ENCODE measurements at places on chromosomes 2 and 18. TPM values are rescaled to one million over a fixed set of nuclear protein-coding genes. Genes with fewer than 3 reads are reported as not detected.

DNA sequence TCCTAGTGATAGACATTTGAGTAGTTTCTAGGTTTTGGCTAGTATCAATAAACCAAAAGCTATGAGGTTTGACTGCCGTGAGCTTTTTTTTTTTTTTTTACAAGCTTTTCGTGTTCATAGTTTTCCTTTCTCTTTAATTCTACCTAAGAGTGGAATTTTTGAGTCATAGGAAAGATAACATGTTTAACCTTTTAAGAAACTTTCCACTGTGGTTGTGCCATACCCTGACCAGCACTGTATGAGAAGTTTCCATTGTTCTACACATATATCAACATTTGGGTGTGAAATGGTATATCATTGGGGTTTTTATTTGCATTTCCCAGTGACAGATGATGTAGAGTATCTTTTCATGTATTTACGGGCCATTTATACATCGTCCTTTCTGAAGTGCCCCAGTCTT is 31.7 kb downstream of the UBE2F start:
- peak; percentile 23 for DNase-seq
- H3K4me3 ChIP-seq: no peak overlapping the region
- H3K27me3 ChIP-seq: no peaks in the 10 kb centered on the region
- H3K27ac ChIP-seq: no peak overlapping the region
- peaks cover 10% of the 10 kb centered on the region for H3K4me1 ChIP-seq
- 0 out of 2 replicates have a peak, but pooled peaks cover 3% of the 10 kb centered on the region for H3K36me3 ChIP-seq

- H3K27ac ChIP-seq: no peak overlapping the region
- peaks cover 45% of the 10 kb centered on the region for H3K27me3 ChIP-seq
- no peak for DNase-seq
- H3K36me3 ChIP-seq: no peaks in the 10 kb centered on the region
- H3K4me3 ChIP-seq: no peak overlapping the region
Measured at GRCh38 chr18:49668574-49669275, 106.9 kb downstream of the LIPG start.

- no peaks in the 10 kb centered on the region for H3K4me1 ChIP-seq
- H3K4me3 ChIP-seq: no peak overlapping the region
- H3K36me3 ChIP-seq: peaks cover 52% of the 10 kb centered on the region
- DNase-seq: peak; percentile 28
Measured at GRCh38 chr2:10444463-10444862, 3.7 kb downstream of the ODC1 start.

GRCh38 chr2:44941551-44942234 is at the start of gene SIX3:
TSS of gene SIX3 (plus strand) at chr2:44941702. CDS start at chr2:44942105, 403 bp downstream.
- H3K27me3 ChIP-seq: peaks cover 94% of the 10 kb centered on the region
- DNase-seq: peak; percentile 58
- H3K36me3 ChIP-seq: no peaks in the 10 kb centered on the region
- H3K27ac ChIP-seq: no peak within 1 kb of the TSS

DNA sequence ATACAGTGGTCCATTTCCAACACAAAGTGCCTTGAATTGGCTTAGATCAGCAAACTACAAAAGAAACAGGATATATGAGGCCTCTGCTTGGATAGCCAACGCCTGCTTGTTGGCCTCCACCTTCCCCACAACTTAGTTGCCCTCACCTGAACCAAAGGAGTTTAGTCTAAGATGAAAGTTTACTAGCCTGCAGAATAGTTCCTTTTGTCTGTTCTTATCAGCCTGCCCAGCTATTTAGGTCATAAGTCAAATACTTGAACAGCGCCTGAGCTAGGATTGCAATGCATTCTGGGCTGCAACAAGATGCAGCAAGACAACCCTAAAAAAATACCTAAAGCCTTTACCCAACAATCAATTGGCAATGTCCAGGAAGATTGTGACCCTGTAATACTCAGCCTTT is 13.1 kb upstream of the EPG5 start:
- 0 out of 2 replicates have a peak, but pooled peaks cover 5% of the 10 kb centered on the region for H3K4me1 ChIP-seq
- no peak for DNase-seq
- H3K27ac ChIP-seq: no peak overlapping the region
- no peaks in the 10 kb centered on the region for H3K36me3 ChIP-seq

DNA sequence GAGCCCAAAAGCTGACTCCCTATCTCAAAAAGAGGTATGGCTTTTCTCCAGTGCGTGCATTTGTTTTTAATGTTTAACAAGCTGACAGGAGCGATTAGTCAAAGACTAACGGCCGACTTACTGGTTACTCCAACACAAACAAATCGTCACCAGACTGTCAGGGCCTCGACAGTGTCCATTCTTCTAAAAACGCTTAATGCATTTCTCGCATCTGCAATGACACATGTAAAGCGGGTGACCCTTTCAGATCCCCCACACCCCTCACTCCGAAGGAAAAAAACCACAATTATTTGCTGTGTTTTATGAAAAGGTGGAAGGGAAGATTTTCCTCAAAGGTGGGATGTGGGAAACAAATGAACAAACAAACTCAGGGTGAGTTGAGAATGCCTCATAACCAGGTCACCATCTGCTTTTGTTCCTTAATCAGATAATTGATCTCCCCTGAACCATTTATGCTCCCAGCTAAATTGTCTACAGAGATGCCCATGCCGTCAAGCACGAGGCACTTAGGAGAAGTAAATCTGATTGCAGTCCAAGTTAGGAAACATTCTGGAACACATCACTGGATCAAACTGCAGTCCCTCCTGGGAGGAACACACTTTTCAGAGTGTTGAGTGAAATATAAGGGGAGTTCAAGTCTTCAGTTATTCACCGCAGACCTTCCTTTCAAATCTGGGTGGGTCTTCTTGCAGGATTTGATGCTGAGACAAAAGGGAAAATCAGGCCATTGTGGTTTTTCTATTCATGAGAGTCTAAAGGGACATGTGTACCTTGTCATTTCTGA is 340.8 kb downstream of the CMPK2 start:
- H3K4me3 ChIP-seq: no peak overlapping the region
- no peaks in the 10 kb centered on the region for H3K36me3 ChIP-seq
- no peaks in the 10 kb centered on the region for H3K27me3 ChIP-seq
- no peak for DNase-seq
- H3K27ac ChIP-seq: no peak overlapping the region

DNA sequence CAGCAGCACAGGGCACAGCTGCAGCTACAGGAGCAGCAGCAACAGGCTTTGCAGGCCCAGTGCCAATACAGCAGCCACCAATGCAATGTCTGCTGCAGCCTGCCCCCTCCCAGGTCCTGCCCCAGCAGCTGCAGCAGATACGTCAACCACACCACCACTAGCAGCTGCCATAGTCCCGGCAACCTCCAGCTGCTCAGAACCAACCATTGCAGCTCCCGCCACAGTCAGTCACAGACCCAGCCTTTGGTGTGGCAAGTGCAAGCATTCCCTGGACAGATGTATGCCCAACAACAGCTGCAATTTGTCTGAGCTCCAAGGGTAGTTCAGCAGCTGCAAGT is 53.3 kb upstream of the TUBA3E start:
- H3K36me3 ChIP-seq: no peaks in the 10 kb centered on the region
- H3K4me3 ChIP-seq: no peak overlapping the region
- no peak for DNase-seq
- no peak overlapping the region for H3K27ac ChIP-seq
- H3K4me1 ChIP-seq: no peaks in the 10 kb centered on the region

GRCh38 chr18:11322716-11323115 is 173.3 kb upstream of the PIEZO2 start:
- H3K27me3 ChIP-seq: no peaks in the 10 kb centered on the region
- H3K4me1 ChIP-seq: peaks cover 58% of the 10 kb centered on the region

The INSIG2 gene
- 36.1 TPM for polyA plus RNA-seq

The SOX11 gene
- 0.13 TPM for polyA plus RNA-seq

DNA sequence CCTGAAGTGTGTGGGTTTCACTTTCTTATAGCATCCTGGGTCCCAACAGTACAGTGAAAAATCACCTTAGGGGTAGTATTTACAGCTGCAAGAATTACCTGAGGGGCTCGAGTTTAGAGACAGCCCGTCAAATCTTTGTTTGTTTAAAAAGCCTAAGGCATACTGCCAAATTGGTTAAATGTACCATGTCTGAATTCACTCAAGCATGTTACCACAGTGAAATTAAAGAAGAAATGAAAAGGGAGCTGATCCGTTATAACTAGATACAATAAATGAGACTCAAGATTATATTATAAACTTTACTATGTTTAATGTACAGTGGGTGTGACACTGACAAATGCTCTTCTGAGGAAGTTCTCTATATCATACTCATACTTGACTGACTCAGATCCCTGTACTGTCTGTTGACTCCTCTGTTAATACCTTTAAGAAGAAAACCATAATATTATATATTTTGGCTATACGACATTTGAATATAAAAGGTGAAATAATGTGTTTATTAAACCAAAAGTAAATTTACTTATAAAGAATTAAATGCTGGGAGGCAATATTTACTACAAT is 107.3 kb downstream of the TMEFF2 start:
- H3K4me1 ChIP-seq: no peaks in the 10 kb centered on the region
- no peak overlapping the region for H3K4me3 ChIP-seq
- no peaks in the 10 kb centered on the region for H3K36me3 ChIP-seq
- DNase-seq: no peak
- H3K27ac ChIP-seq: no peak overlapping the region
- no peaks in the 10 kb centered on the region for H3K27me3 ChIP-seq

The SLC16A14 gene
- polyA plus RNA-seq: not detected

The ATP8B1 gene
- 15.8 TPM for polyA plus RNA-seq

The BIN1 gene
- 24.3 TPM for polyA plus RNA-seq

The LINC00305 gene
- not detected for polyA plus RNA-seq

The KLHL41 gene
- polyA plus RNA-seq: 0.11 TPM

DNA sequence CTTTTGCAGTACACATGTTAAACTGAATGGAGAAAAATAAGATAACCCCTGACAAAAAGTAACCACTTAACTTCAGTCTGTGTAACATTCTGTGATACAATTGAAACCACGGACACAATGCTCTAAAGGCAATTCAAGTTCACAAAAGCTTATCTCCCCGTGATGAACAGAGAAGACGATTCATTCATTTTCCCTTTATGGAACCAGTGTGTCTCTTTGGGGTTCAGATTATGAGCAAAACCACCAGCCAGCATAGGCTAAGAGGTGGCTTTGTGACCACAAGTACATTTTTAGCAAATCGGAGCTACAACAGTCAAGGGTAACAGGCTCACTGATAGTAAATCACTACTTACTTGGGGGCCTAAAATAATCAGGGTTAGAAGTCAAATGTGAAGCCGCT is 120.6 kb upstream of the SMAD7 start:
- H3K27ac ChIP-seq: no peak overlapping the region
- peaks cover 11% of the 10 kb centered on the region for H3K4me1 ChIP-seq
- no peaks in the 10 kb centered on the region for H3K27me3 ChIP-seq
- DNase-seq: no peak
- H3K36me3 ChIP-seq: no peaks in the 10 kb centered on the region

- peaks cover 5% of the 10 kb centered on the region for H3K4me1 ChIP-seq
- no peaks in the 10 kb centered on the region for H3K27me3 ChIP-seq
- no peak overlapping the region for H3K4me3 ChIP-seq
- DNase-seq: no peak
Measured at GRCh38 chr2:157771234-157771633, 104.9 kb downstream of the ACVR1 start.

DNA sequence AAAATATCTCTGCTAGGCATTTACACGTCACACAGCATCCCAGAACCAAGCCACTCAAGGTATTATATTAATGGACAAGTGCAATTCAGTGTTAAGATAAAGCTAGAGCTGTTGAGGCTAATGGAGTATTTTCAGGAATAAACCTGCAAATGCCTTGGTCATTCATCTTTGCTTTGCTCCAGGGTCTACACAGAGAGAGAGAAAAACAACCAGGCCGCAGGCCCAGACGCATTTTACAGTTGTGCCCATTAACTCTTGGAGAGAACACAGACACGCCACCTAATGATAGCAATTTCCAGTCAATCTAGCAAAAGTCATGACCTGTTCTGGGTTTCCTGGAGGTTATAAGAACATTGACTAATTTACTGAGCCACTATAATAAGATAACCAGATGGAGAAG is 829.3 kb downstream of the LRRTM4 start:
- no peaks in the 10 kb centered on the region for H3K4me1 ChIP-seq
- no peak for DNase-seq
- H3K36me3 ChIP-seq: no peaks in the 10 kb centered on the region
- no peak overlapping the region for H3K27ac ChIP-seq
- H3K4me3 ChIP-seq: no peak overlapping the region
- H3K27me3 ChIP-seq: no peaks in the 10 kb centered on the region

The ATIC gene
- polyA plus RNA-seq: 61.1 TPM

GRCh38 chr2:232721261-232721660 is 24.1 kb downstream of the GIGYF2 start:
- no peak overlapping the region for H3K4me3 ChIP-seq
- H3K4me1 ChIP-seq: no peaks in the 10 kb centered on the region
- peaks cover 14% of the 10 kb centered on the region for H3K36me3 ChIP-seq
- no peak overlapping the region for H3K27ac ChIP-seq
- H3K27me3 ChIP-seq: no peaks in the 10 kb centered on the region

The ALK gene
- not detected for polyA plus RNA-seq

DNA sequence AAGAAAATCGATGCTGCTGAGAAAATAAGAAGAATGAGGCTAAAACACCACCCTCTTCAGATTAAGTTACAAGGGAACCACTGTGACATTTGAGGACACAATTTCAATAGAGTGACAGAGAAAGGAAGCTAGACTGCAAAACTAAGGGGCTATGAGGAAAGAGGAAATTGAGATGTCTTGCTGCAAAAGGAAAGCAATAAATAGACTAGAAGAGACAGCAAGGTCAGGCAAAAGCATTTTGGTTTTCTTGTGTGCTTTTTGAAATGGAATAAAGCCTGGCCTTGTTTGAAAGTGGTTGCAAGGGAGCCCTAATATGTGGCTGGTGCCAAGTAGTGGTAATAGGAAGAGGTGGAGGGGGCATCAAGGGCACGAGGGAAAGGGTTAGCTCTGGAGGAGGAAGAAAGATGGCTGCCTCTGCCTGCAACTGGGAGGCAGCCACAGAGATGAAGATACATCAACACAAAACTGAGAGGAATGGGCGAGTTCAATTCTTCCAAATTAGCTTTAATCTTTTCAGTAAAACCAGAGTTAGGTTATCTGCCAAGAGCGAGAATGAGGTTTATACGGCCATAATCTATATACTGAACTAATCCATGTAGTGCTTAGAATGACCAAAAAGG is 1.2 kb upstream of the MRO start:
- no peak for DNase-seq
- no peaks in the 10 kb centered on the region for H3K4me1 ChIP-seq
- H3K36me3 ChIP-seq: no peaks in the 10 kb centered on the region
- no peak overlapping the region for H3K4me3 ChIP-seq

DNA sequence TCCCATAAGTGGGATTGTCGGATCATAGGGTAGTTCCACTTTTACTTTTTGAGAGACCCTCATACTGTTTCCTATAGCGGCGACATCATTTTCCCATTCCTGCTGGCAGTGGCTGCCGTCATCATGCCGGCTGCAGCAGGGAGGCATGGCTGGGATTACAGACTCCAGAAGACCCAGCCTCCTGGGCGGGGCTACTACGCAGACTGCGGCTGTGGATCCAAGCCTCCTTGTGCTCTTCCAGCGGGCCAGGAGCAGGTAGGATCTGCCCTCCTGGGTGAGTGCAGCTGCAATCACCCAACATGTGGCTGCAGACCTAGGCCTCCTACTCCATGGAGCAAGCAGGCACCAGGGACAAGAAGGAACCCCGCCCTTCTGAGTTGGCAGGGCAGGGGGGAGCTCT is 359.2 kb downstream of the GALR1 start:
- H3K27me3 ChIP-seq: no peaks in the 10 kb centered on the region
- no peak overlapping the region for H3K4me3 ChIP-seq
- H3K27ac ChIP-seq: no peak overlapping the region
- H3K4me1 ChIP-seq: no peaks in the 10 kb centered on the region
- no peak for DNase-seq

Data from GM23248 (cell line).